MV-4-11 (cell line): ENCODE measurements at places on chromosomes 12 and 14.

- DNase-seq = no peak
Observed at GRCh38 chr12:70555081-70555480, 82.1 kb downstream of the PTPRB start.

DNA sequence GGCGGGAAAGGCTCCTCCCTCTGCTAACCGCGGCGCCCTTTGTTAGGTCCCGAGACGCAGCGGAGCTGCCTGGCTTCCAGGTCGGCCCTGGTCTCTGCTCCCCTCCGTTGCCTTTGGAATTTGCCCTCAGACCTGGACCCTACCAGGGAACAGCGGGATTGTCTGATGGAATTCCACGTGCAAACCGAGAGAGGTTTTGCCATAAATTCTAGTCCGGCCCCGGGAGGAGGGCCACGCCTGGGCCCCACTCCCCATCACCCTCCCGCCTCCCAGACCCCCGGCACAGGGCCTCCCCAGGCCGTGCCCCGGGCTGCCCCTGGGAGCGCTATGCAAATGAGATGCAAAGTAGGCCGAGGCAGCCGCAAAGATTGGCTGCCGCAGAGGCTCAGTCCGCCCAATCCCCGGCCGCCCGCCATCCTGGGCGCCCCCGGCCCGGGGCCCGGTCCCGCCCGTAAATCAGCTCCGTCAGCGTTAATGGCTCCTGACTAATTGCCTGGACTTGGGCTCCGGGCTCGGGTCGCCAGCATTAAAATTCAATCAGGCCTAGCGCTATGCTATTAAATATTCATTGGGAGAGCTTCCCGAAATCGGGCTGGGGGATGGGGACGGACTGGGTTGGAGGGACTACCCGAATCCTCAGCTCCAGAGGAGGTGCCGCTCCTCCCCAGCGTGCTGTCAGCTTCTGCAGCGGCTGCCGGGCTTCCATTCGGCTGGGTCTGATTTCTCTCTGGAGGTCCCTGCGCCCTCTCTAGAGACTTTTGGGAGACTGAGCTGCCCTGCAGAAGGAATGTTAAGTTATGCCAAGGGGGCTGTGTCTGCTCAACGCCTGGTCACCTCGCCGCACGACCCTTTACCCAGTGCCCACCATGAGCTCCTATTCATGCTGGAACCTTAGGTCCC, 15.7 kb upstream of the FIGNL2 start:
- no peak for DNase-seq

- DNase-seq = no peak
Observed at GRCh38 chr14:90513161-90514014, 116.6 kb downstream of the CALM1 start.

GRCh38 chr12:5643266-5643665, 211.4 kb downstream of the NTF3 start:
- no peak for DNase-seq

DNA sequence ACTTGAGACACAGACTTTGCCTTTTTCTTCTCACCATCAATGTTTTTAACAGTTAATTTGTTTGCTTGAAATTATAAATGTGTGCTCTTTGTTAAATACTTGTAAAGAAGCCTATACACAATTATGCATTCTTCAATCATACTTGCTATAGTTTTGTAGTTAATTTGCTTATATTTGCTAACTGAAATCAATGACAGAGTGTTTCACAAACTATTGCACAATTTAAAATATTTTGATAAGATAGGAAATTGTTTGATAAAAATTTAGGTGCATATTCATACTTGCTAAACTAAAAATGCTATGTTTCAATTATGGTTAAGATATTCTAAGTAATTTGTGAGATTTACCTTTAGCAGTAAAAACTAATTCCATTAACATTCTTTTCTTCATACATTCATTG, 13.7 kb upstream of the OR4K5 start:
- no peak for DNase-seq

GRCh38 chr12:67474934-67475620, 173.5 kb upstream of the DYRK2 start:
- DNase-seq = no peak

DNA sequence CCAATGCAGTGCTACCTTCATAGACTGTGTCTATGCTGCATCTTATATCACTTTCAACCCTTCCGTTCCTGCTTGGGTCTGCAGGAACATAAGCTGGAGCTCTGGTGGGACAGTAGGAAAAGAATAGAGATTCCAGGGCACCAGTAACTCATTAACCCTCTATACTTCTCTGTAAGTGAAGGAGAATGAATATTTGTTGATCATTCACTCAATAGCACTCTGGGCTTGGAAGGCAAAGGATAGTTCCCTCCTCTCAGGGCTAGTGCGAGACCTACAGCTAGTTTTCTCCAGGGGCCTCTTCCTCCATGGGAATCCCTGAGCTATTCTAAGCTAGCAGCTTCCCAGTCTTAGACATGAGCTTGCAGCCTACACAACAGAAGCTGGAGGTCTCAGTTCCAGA, 84.7 kb downstream of the BMP4 start:
- no peak for DNase-seq
